ENCODE measurements at places on chromosomes 3 and 15.

- DNase-seq, result no peak
Observed at GRCh38 chr3:99878005-99878404, 60.3 kb downstream of the CMSS1 start.

DNA sequence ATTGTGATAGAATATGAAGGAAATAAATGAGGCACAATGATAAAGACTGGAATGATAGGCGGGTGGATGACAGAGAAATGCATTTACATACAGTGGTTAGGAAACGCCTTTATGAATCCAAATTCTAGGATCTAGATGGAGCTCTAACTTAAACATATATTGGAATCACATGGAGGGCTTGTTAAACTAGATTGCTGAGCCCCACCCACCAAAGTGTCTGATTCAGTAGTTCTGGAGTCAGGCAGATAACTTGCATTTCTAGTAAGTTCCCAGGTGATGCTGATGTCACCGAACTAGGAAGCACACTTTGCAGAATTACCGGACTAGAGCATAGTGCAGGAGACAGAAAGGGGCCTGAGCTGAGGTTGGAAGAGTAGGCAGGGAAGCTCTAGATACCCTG is 837.2 kb downstream of the FHIT start:
- no peak for DNase-seq

- DNase-seq, result no peak
Observed at GRCh38 chr15:96324192-96324895, 6.2 kb upstream of the NR2F2 start.

DNA sequence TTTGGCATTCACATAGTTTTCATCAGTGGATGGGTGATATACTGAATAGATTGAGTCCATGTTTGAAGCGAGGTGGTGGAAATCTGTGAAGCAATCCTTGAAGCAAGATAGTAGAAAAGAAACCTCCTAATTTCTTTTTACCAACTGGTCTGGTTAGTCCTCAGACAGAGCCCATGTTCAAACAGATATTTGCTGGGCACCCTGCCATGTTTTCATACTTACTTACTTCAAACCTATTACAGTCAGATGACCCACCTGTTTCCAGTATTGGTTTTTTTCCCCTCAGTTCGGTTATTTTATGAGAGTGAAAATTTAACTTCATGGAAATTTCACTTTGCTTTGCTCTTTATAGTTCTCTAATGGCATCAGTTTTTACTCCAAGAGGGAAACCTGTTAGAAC is 23.7 kb downstream of the EXOSC7 start:
- no peak for DNase-seq

GRCh38 chr3:118110211-118110610 is 924.4 kb downstream of the IGSF11 start:
- DNase-seq, result no peak

DNA sequence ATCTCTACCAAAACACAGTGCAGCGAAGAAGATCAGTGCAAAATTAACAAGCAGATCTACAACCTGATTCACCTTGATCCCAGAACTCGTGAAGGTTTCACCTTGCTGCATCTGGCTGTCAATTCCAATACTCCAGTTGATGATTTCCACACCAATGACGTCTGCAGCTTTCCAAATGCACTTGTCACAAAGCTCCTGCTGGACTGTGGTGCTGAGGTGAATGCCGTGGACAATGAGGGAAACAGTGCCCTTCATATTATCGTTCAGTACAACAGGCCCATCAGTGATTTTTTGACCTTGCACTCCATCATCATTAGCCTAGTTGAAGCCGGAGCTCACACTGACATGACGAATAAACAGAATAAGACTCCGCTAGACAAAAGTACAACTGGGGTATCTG is 13.2 kb downstream of the FEM1B start:
- DNase-seq, result no peak

- no peak for DNase-seq
Observed at GRCh38 chr3:2090095-2090911, 8.4 kb upstream of the CNTN4 start.

GRCh38 chr15:66254089-66254950 is 770 bp upstream of the MEGF11 start:
- no peak for DNase-seq

DNA sequence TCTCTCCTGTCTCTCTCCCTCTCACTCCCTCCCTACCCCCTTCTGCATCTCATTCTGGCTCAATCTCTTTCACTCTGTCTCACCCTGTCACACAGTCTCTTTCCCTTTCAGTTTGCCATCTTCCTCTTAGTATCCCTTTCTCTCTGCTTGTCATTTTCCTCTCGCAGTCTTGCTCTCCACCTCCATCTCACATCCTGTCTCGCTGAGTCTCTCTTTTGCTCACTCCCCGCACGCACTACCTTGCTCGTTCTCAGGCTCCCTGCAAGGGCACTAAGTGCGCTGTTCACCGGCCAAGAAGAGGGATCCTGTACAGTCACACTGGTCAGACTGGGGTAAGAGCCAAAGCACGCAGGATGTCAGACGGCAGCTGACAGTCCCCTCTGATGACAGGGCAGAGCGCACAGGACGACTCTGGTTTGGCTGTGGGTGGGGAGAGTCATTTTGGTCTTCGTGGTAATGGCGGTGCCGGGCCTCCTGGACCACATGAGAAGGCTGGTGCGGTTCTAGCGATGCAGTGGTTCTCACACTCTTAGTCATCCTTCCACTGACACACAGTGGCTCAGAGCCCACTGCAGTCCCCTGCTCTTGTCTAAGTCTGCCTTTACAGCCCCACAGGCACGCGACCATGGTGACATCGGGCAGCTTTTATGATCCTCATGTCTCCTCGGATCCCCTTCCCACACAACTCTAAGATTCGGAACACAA is 356.8 kb downstream of the FOXP1 start:
- DNase-seq, result no peak

GRCh38 chr15:52566889-52567288 is 1.9 kb downstream of the ARPP19 start:
- no peak for DNase-seq

GRCh38 chr15:69606144-69606543 is 153.5 kb downstream of the RPLP1 start:
- no peak for DNase-seq

DNA sequence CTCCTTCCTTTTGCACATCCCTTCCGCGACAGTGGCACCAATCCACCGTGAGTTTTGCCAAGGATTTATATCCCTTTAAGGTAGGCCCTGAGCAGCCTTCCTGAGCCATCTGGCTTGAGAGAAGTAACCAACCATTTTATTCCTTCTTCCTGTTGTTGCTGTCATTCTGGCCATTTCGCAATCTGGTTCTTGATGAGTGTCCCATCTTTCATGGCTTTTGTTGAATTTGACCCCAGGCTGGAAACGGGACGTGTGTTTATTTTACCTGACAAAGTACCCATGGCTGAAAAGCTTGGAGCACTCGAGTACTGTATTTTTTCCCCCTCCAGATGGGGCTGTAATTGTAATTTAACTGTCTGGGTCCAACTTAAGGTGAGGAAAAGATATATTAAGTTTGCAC is 173.4 kb downstream of the WNT5A start:
- no peak for DNase-seq

DNA sequence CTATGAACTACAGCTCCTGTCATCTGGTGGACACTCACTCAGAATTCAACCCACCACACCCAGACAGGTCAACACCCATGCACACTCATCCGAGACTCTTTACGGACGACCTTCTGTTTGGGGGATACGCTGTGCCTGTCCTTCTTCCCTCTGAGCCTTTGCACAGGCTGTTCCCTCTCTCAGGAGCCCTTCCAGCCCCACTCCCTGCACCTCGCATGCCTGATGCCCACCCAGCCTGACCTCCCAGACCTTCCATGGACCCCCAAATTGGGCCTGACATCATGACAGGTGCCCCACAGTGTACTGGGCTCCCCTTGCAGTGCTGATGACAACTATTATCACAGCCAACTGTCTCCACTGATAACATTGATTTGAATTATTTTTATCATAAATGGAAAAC is 135.8 kb downstream of the NSMCE3 start:
- DNase-seq, result no peak

GRCh38 chr3:195542316-195542697 is 818 bp downstream of the PPP1R2 start:
- no peak for DNase-seq
